ENCODE measurements at places on chromosomes 6 and 20. TPM values are rescaled to one million over a fixed set of nuclear protein-coding genes. Genes with fewer than 3 reads are reported as not detected.

- no peaks in the 10 kb centered on the region for H3K36me3 ChIP-seq
- H3K4me1 ChIP-seq, result peaks cover 4% of the 10 kb centered on the region
- no peak overlapping the region for H3K4me3 ChIP-seq
- H3K27ac ChIP-seq, result no peak overlapping the region
Observed at GRCh38 chr20:34190679-34191090, 50.5 kb upstream of the ASIP start.

DSP gene
- total RNA-seq, result 802 TPM

ADIG gene
- total RNA-seq, result not detected

OR12D3 gene
- total RNA-seq, result not detected

MMP24 gene
- 0.98 TPM for total RNA-seq

- no peak overlapping the region for H3K27ac ChIP-seq
- no peaks in the 10 kb centered on the region for H3K36me3 ChIP-seq
- no peaks in the 10 kb centered on the region for H3K27me3 ChIP-seq
- no peak for DNase-seq
- no peak overlapping the region for H3K4me3 ChIP-seq
Observed at GRCh38 chr6:46059608-46060007, 43.9 kb upstream of the CLIC5 start.

GRCh38 chr6:55584654-55585354 is 5.8 kb upstream of the HMGCLL1 start:
- no peak overlapping the region for H3K4me3 ChIP-seq
- no peak for DNase-seq
- H3K27me3 ChIP-seq, result no peaks in the 10 kb centered on the region
- H3K27ac ChIP-seq, result no peak overlapping the region

GRCh38 chr6:28648035-28648877 is 122.6 kb downstream of the GPX5 start:
- no peaks in the 10 kb centered on the region for H3K36me3 ChIP-seq
- H3K4me1 ChIP-seq, result no peaks in the 10 kb centered on the region
- H3K27me3 ChIP-seq, result no peaks in the 10 kb centered on the region
- H3K27ac ChIP-seq, result peak overlapping the region; percentile 58
- peak overlapping the region; percentile 44 for H3K4me3 ChIP-seq

KIF25 gene
- not detected for total RNA-seq

- H3K4me1 ChIP-seq, result no peaks in the 10 kb centered on the region
- no peak overlapping the region for H3K4me3 ChIP-seq
- no peak for DNase-seq
- H3K27ac ChIP-seq, result no peak overlapping the region
Observed at GRCh38 chr6:123899745-123900144, 96.1 kb downstream of the NKAIN2 start.

GRCh38 chr6:144033816-144034735 is 26.0 kb upstream of the PLAGL1 start:
- peaks cover 5% of the 10 kb centered on the region for H3K4me1 ChIP-seq
- no peaks in the 10 kb centered on the region for H3K36me3 ChIP-seq
- no peak for DNase-seq
- no peak overlapping the region for H3K27ac ChIP-seq
- H3K4me3 ChIP-seq, result no peak overlapping the region
- H3K27me3 ChIP-seq, result no peaks in the 10 kb centered on the region

VGLL2 gene
- not detected for total RNA-seq

DNA sequence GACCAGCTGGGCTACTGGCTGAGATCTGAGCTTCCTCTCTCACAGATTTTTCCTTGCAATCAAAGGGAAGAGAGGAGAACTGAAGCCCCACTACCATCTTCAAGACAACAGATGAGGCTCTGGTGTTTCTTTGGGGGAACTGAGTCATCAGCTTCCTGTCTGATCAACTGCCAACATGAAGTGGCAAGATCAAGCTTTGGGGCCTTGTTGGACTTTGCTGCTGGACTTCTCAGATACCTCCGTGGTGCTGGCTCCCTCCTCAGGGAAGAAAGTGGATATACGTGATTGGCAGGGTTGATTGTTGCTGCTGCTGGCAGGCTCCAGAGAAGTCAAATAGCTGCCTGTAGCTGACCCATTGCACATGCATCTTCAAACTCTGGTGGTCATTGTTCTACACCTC is 3.6 kb upstream of the TOX2 start:
- H3K4me3 ChIP-seq, result no peak overlapping the region
- peaks cover 18% of the 10 kb centered on the region for H3K4me1 ChIP-seq
- no peak overlapping the region for H3K27ac ChIP-seq

DNA sequence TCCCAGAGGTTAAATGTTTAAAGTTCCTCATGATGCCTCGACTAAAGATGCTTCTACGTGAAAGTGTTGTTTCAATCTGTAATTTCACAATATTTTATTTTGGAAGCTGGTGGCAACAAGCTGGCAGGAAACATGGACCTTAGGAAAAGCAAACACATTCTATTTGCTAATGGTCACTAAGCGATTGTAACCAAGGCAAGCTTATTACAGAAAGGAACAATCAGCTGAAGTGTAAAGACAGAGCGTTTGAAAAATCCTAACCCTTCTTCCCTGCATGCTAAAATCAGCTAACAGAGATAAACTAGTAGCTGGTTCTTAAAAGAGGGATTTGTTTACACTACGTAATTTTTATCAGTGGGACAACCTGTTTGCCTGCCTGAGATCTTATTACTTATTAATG is 50.0 kb downstream of the IL20RA start:
- no peak for DNase-seq
- H3K27ac ChIP-seq, result no peak overlapping the region
- no peak overlapping the region for H3K4me3 ChIP-seq
- H3K4me1 ChIP-seq, result peaks cover 8% of the 10 kb centered on the region
- no peaks in the 10 kb centered on the region for H3K27me3 ChIP-seq

CAGE1 gene
- total RNA-seq, result not detected

OPRL1 gene
- total RNA-seq, result 1.5 TPM

MYCT1 gene
- 8.3 TPM for total RNA-seq

DNA sequence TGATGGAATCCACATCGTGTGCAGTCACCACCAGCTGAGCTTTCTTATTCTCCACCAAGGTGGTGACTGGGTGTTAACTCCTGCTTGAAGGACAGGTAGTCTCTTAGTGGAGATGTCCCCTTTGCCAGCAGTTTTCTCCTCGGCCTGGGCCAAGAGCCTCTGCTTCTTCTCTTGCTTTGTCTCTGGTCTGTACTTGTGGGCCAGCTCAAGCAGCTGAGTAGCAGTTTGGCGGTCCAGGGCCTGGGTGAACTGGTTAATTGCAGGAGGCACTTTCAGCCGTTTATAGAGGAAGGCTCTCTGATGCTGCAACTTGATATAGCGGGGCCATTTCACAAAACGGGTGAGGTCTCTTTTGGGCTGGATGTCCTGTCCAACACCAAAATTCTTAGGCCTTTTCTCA is 76.0 kb upstream of the NNAT start:
- H3K4me3 ChIP-seq, result no peak overlapping the region
- H3K4me1 ChIP-seq, result no peaks in the 10 kb centered on the region
- no peak for DNase-seq
- H3K36me3 ChIP-seq, result no peaks in the 10 kb centered on the region

BEND6 gene
- total RNA-seq, result 1.5 TPM

GRCh38 chr6:160431791-160432404 is 83.7 kb downstream of the SLC22A3 start:
- H3K27ac ChIP-seq, result peak overlapping the region; percentile 51
- no peaks in the 10 kb centered on the region for H3K27me3 ChIP-seq
- no peak for DNase-seq

- no peaks in the 10 kb centered on the region for H3K36me3 ChIP-seq
- no peak overlapping the region for H3K4me3 ChIP-seq
- H3K4me1 ChIP-seq, result no peaks in the 10 kb centered on the region
- no peaks in the 10 kb centered on the region for H3K27me3 ChIP-seq
- no peak overlapping the region for H3K27ac ChIP-seq
- DNase-seq, result no peak
Observed at GRCh38 chr6:79797163-79797764, 150.1 kb downstream of the ELOVL4 start.

COL11A2 gene
- total RNA-seq, result 0.25 TPM

DNA sequence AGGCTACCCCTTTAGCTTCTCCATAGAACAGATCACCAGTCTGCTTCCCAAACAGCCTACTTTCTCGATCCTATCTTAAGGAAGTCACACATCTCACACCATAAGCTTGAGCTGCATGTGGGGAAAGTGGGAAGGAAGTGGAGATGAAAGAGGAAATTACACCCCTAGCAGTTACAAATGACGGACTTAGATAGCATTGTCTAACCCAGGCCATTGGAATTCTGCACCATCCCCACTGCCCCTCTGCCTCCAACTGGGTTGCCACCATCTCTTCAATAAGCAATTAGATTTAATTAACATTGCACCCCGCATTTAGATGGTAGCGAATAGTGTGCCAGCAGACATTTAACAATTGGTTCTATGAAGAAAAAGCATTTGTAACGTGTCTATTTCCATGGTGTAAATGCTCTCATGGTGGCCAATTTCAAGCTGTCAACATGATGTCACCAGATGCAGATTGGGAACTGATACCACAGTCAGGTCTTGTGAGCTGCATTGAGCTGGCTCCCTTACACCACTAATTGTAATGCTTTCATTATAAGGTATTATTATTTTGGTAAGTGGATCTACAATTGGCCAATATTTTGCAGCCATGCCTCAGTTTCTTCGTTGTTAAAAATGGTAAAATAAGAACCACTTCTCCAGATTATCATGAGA is 124.7 kb downstream of the CD24 start:
- H3K27ac ChIP-seq, result no peak overlapping the region
- no peak overlapping the region for H3K4me3 ChIP-seq
- DNase-seq, result no peak
- no peaks in the 10 kb centered on the region for H3K27me3 ChIP-seq
- no peaks in the 10 kb centered on the region for H3K4me1 ChIP-seq
- H3K36me3 ChIP-seq, result no peaks in the 10 kb centered on the region

- H3K27ac ChIP-seq, result no peak overlapping the region
- DNase-seq, result peak; percentile 27
- H3K4me3 ChIP-seq, result no peak overlapping the region
- peaks cover 26% of the 10 kb centered on the region for H3K4me1 ChIP-seq
- no peaks in the 10 kb centered on the region for H3K36me3 ChIP-seq
Observed at GRCh38 chr6:149854532-149854931, 9.6 kb downstream of the LRP11 start.

DNA sequence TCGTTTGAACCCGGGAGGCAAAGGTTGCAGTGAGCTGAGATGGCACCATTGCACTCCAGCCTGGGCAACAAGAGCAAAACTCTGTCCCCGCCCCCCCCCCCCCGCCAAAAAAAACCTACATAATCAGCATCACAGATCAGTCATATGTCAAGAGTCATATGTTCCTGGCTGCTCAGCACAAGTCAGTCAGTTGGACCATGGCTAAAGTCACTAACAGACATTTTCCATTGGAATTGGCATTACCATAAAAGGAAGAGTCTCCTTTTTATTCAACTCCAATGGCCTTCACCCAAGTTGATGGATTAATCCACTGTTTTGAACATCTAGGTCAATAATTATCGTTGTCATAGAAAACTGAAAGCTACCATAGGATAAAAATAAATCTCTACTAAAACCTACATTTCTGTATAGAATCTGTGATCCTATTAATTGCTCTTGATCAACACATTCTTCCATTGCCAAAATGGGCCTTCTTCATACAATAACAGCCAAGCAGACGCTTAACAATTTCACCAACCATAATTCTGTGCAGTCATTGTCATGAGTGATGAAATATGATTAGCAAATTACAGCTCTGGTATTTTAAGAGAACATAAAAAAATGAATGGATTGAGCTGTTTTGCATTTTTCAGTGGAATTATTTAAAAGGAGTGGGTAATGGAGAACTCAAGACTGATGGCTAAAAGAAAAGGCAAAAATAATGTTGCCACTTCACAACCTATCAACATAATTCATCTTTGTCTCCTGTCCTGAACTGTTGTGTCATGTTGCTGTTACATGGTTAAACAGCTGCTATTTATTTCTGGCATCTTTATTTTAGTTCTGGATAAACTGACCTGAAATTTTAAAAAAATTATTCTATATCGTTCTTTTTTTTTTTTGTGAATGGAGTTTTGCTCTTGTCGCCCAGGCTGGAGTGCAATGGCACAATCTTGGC is 555.5 kb upstream of the JARID2 start:
- no peak overlapping the region for H3K27ac ChIP-seq
- H3K4me3 ChIP-seq, result no peak overlapping the region

GRCh38 chr6:135403584-135403983 is 94.0 kb downstream of the AHI1 start:
- H3K4me1 ChIP-seq, result no peaks in the 10 kb centered on the region
- no peak overlapping the region for H3K27ac ChIP-seq
- DNase-seq, result no peak
- no peak overlapping the region for H3K4me3 ChIP-seq
- no peaks in the 10 kb centered on the region for H3K27me3 ChIP-seq

- H3K4me1 ChIP-seq, result peaks cover 49% of the 10 kb centered on the region
- no peaks in the 10 kb centered on the region for H3K27me3 ChIP-seq
- H3K36me3 ChIP-seq, result peaks cover 52% of the 10 kb centered on the region
- H3K4me3 ChIP-seq, result peak overlapping the region; percentile 95
- DNase-seq, result peak; percentile 70
- H3K27ac ChIP-seq, result peak overlapping the region; percentile 98
Observed at GRCh38 chr6:134170844-134171243, 118.4 kb upstream of the SLC2A12 start.

GRCh38 chr6:37536491-37537190 is 36.9 kb upstream of the CCDC167 start:
- peaks cover 13% of the 10 kb centered on the region for H3K4me1 ChIP-seq
- no peaks in the 10 kb centered on the region for H3K36me3 ChIP-seq
- no peaks in the 10 kb centered on the region for H3K27me3 ChIP-seq
- peak overlapping the region; percentile 38 for H3K4me3 ChIP-seq
- H3K27ac ChIP-seq, result no peak overlapping the region

HLA-DQA1 gene
- total RNA-seq, result 7.4 TPM

DNA sequence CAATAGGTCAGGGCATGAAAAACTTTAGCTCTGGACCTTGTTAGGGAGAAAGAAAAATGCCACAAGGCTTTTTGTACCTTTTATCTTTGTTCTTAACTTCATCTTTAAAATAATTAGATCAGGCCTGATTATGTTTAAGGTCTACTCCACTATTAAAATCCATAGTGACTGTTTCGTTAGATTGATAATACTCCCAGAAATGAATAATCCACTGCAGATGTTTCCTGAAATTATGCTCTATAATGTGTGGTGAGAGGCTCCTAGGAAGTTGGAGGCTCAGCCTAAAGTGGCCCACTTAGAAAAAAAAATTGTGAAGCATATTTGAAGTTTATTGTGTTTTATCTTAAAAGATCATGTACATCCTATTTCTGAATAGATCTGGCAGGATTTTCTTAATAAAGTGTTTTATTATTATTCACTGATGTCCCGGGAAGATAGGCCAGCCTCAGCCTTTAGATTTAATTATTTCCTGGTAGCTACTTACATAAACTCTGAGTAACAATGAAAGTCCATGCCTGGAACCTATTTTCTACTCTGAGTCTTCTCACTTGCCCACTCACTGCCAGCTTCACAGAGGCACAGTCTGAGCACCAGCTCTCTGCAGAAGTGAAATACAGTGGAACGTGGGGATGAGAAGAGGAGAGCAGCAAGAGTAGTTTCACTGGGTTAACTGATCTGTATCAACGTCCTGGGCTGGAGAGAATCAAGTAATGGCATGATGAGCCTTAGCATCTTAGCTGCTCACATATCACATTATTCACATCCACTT is 126.8 kb upstream of the TMEM170B start:
- H3K36me3 ChIP-seq, result no peaks in the 10 kb centered on the region
- peaks cover 15% of the 10 kb centered on the region for H3K4me1 ChIP-seq
- H3K4me3 ChIP-seq, result no peak overlapping the region

GRCh38 chr6:28105245-28105639 is 19.2 kb upstream of the ZSCAN16 start:
- H3K27ac ChIP-seq, result peak overlapping the region; percentile 84
- no peaks in the 10 kb centered on the region for H3K27me3 ChIP-seq
- peaks cover 6% of the 10 kb centered on the region for H3K4me1 ChIP-seq
- DNase-seq, result no peak

LST1 gene
- total RNA-seq, result not detected

SLC52A3 gene
- 1.7 TPM for total RNA-seq

TAPBP gene
- total RNA-seq, result 59.9 TPM

Measured in vagina (tissue), 2 donors.